Fibroblast of the aortic adventitia (primary cell): ENCODE measurements at places on chromosomes 12 and 14. TPM values are rescaled to one million over a fixed set of nuclear protein-coding genes. Genes with fewer than 3 reads are reported as not detected.

Gene RBP5
- not detected in 2 replicates for total RNA-seq

Gene KRT2
- not detected in 2 replicates for total RNA-seq

Gene RIN3
- total RNA-seq: 5.7 and 7.2 TPM in 2 replicates

Gene SOAT2
- total RNA-seq: 0.09 TPM in 1 of 2 replicates, not detected in the other

Gene AMN
- total RNA-seq: not detected in 2 replicates

Gene CNOT2
- total RNA-seq: 58.9 and 135 TPM in 2 replicates

Gene PROX2
- total RNA-seq: not detected in 2 replicates

Gene CISTR
- not detected in 2 replicates for total RNA-seq

Gene KLRF1
- total RNA-seq: not detected in 2 replicates

Gene PIK3C2G
- total RNA-seq: 0.09 TPM in 1 of 2 replicates, not detected in the other

Gene SLC10A1
- not detected in 2 replicates for total RNA-seq

Gene PTGER2
- total RNA-seq: 1.6 and 50.1 TPM in 2 replicates

Gene RHNO1
- total RNA-seq: 6.4 and 41.4 TPM in 2 replicates

Gene GALNT9
- total RNA-seq: 0.49 TPM in 1 of 2 replicates, not detected in the other

Gene IL31
- not detected in 2 replicates for total RNA-seq

Gene CAPRIN2
- 16.4 and 82.2 TPM in 2 replicates for total RNA-seq

Gene JPH4
- total RNA-seq: not detected in 2 replicates

Gene ENDOU
- total RNA-seq: 0.36 TPM in 1 of 2 replicates, not detected in the other

Gene RD3L
- total RNA-seq: not detected in 2 replicates

Gene ANO4
- total RNA-seq: 0.18 and 1.6 TPM in 2 replicates

Gene GLI1
- 1.1 TPM in 1 of 2 replicates, not detected in the other for total RNA-seq

Gene CCDC91
- 37.4 and 65.5 TPM in 2 replicates for total RNA-seq

Gene ASB2
- total RNA-seq: 0.45 and 0.49 TPM in 2 replicates

Gene BDKRB1
- 6.9 TPM in 1 of 2 replicates, not detected in the other for total RNA-seq

Gene COPS7A
- total RNA-seq: 71.1 and 86.0 TPM in 2 replicates

Gene KLRG1
- 1.2 TPM in 1 of 2 replicates, not detected in the other for total RNA-seq

Gene ITGB7
- total RNA-seq: 0.54 TPM in 1 of 2 replicates, not detected in the other

Gene DTX3
- total RNA-seq: 10.5 and 16.9 TPM in 2 replicates

Gene CRACR2A
- total RNA-seq: 4.8 and 16.8 TPM in 2 replicates

Gene MYL2
- total RNA-seq: not detected in 2 replicates

Gene CD69
- not detected in 2 replicates for total RNA-seq

Gene CRIP2
- total RNA-seq: 32.9 and 54.3 TPM in 2 replicates

Gene DEPDC4
- total RNA-seq: 2.1 and 5.9 TPM in 2 replicates

Gene PRB2
- total RNA-seq: not detected in 2 replicates

Gene TMPRSS12
- total RNA-seq: not detected in 2 replicates

Gene GARIN6
- not detected in 2 replicates for total RNA-seq

Gene LIN7A
- total RNA-seq: 6.6 and 8.9 TPM in 2 replicates

Gene RAD9B
- total RNA-seq: 2.3 and 5.5 TPM in 2 replicates

Gene GLS2
- 0.36 TPM in 1 of 2 replicates, not detected in the other for total RNA-seq

Gene CD163L1
- 0.08 and 0.36 TPM in 2 replicates for total RNA-seq

Gene RTL1
- total RNA-seq: not detected in 2 replicates

Gene CLEC7A
- not detected in 2 replicates for total RNA-seq

Gene GMPR2
- 53.6 and 207 TPM in 2 replicates for total RNA-seq

Gene MYF5
- total RNA-seq: not detected in 2 replicates

Gene RFX4
- total RNA-seq: not detected in 2 replicates

Gene OR4N2
- 0.33 TPM in 1 of 2 replicates, not detected in the other for total RNA-seq

Gene PHLDA1
- 27.9 and 202 TPM in 2 replicates for total RNA-seq

Gene SDR9C7
- not detected in 2 replicates for total RNA-seq

Gene IL26
- total RNA-seq: not detected in 2 replicates
